Endodermal cell (in vitro differentiated cells): ENCODE measurements at places on chromosomes 11 and 22. TPM values are rescaled to one million over a fixed set of nuclear protein-coding genes. Genes with fewer than 3 reads are reported as not detected.

GRCh38 chr11:113896156-113896879 lies 8.3 kb upstream of the HTR3B start:
- peaks cover 4% of the 10 kb centered on the region for H3K4me1 ChIP-seq
- H3K4me3 ChIP-seq: no peak overlapping the region
- DNase-seq: peak; percentile 80
- no peaks in the 10 kb centered on the region for H3K36me3 ChIP-seq

The LARGE2 gene
- total RNA-seq: 28.5 and 34.4 TPM in 2 replicates

DNA sequence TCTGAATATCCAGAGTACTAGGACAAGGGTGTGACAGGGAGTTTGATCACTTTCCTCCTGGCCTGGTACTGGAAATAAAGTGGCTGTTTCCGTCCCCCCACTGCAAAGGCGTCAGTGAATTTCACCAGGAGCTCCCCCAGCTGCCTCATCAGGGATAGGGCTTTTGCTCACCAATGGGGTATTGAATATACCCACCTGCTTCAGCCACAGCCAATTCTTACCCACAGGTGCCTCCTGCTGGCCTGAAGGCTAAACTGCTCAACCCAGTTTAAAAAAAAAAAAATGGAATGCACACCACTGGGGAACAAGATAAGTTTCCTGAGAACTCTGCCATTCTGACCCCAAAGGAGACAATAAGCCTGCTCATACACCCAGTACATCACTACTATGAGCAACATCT lies 65.3 kb upstream of the MS4A8 start:
- no peak overlapping the region for H3K27ac ChIP-seq
- H3K4me1 ChIP-seq: no peaks in the 10 kb centered on the region
- peak; percentile 83 for DNase-seq
- no peak overlapping the region for H3K4me3 ChIP-seq
- no peaks in the 10 kb centered on the region for H3K27me3 ChIP-seq
- no peaks in the 10 kb centered on the region for H3K36me3 ChIP-seq

The UPB1 gene
- not detected in 2 replicates for total RNA-seq

GRCh38 chr11:33160587-33160986 lies 693 bp downstream of the CSTF3 start:
- H3K4me3 ChIP-seq: peak overlapping the region; percentile 97
- peak overlapping the region; percentile 79 for H3K27ac ChIP-seq
- no peaks in the 10 kb centered on the region for H3K4me1 ChIP-seq

DNA sequence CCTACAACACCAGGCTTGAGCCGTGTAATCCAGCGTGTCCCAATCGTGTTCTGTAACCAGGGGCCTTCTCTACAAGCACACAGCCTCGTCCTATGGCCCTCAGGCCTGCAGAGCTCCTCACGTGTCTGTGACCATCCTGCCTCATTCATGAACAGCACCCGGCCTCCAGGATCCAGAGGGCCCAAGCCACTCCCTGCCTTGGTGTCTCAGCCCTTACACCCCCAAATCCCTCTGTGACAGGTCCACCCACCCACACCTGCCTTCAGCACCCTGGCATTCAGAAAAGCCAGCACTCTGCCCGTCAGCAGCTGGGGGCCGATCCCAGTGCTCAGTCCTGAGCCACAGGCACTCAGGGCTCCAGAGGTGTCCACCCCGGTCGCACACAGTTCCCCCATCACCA lies 5.8 kb downstream of the TSSK2 start:
- H3K36me3 ChIP-seq: peaks cover 62% of the 10 kb centered on the region
- H3K27me3 ChIP-seq: no peaks in the 10 kb centered on the region
- no peaks in the 10 kb centered on the region for H3K4me1 ChIP-seq
- no peak overlapping the region for H3K27ac ChIP-seq

GRCh38 chr11:9755561-9756185 lies 91.8 kb downstream of the SWAP70 start:
- H3K4me3 ChIP-seq: no peak overlapping the region
- no peaks in the 10 kb centered on the region for H3K27me3 ChIP-seq
- H3K4me1 ChIP-seq: no peaks in the 10 kb centered on the region
- DNase-seq: no peak
- peaks cover 21% of the 10 kb centered on the region for H3K36me3 ChIP-seq
